ENCODE measurements at places on chromosomes 4 and X.

GRCh38 chrX:71315917-71316316, 14.4 kb downstream of the ITGB1BP2 start:
- no peak for DNase-seq

GRCh38 chr4:5773271-5773555, 62.2 kb downstream of the EVC start:
- no peak for DNase-seq

- DNase-seq = no peak
Measured at GRCh38 chr4:20764366-20764992, 64.2 kb downstream of the PACRGL start.

- no peak for DNase-seq
Measured at GRCh38 chrX:108097380-108097779, 5.8 kb downstream of the ATG4A start.

DNA sequence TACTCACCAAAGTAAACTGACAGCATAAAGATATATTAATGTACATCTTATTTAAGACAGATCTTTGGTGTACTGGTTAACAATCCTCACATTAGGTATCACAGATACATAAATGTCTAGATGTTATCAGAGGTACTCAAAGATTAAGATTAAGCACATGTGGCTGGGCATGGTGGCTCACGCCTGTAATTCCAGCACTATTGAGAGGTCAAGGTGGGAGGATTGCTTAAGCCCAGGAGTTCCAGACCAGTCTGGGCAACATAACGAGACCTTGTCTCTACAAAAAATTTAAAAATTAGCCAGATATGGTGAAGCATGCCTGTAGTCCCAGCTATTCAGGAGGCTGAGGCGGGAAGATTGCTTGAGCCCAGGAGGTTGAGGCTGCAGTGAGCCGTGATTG, 145.7 kb upstream of the SH3RF1 start:
- no peak for DNase-seq

DNA sequence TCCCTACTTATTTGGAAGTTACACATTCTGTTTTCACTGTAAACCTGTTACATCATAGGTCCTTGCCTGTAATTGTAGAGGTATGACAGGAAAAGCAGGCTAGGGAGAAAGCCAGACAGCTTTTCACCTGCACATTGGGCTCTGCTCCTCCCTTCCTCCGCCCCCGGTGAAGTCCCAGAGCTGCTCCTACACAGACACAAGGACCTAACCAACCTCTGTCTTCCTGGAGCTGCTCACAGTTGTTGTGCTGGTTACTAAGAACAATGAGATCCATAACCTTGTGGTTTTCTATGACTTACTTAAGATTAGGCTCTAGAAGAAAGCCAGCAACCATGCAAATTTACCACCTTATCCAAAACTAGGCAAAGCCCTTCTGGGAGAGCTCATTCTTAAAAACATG, 40.0 kb downstream of the MOSPD2 start:
- DNase-seq = no peak

DNA sequence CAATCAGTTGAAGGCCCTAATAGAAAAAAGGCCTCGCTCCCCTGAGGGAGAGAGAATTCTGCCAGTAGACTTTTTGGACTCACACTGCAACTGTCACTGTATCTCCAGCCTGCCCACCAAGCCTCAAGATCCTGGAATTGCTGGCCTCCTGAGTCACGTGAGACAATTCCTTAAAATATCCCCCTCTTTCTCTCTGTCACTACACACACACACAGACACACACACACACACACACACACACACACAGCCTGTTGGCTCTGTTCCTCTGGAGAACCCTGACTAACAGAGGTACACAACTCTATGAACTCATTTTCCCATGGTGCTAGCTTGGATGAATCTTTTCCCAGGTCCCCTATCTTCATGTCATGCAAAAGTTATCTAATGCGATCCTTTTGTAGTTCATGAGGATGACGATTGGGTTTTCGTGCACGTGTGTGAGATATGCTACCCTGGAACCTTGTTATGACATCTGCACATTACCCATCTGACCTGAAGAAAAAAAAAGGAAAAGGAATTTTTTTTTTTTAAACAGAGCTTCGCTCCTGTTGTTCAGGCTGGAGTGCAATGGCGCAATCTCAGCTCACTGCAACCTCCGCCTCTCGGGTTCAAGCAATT, 13.7 kb downstream of the CLRN2 start:
- no peak for DNase-seq

Data from left renal cortex interstitium (tissue), 4 donors.